ENCODE measurements at places on chromosomes 5 and 9.
A peak's percentile ranks its signal among the peaks of the same experiment; 100 is the strongest.

DNA sequence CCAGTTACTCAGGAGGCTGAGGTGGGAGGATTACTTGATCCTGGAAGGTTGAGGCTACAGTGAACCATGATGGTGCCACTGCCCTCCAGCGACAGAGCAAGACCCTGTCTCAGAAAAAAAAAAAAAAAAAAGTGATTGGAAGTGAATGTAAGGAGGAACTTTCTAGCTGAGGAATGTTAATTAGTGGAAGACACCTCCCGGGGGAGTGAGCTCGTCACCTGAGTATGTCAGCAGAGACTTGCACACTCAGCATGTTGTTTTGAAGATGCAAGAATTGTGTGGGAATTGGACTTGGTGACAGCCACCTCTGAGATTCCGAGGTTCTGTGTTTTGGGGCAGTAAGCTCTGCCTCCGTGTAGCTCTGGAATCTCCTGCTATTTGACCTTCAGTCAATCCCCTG is 3.6 kb downstream of the SYNPO start:
- peak overlapping the region; percentile 88 for H3K27ac ChIP-seq
- peaks cover 12% of the 10 kb centered on the region for H3K36me3 ChIP-seq
- H3K4me3 ChIP-seq = peak overlapping the region; percentile 44
- H3K27me3 ChIP-seq = no peaks in the 10 kb centered on the region

DNA sequence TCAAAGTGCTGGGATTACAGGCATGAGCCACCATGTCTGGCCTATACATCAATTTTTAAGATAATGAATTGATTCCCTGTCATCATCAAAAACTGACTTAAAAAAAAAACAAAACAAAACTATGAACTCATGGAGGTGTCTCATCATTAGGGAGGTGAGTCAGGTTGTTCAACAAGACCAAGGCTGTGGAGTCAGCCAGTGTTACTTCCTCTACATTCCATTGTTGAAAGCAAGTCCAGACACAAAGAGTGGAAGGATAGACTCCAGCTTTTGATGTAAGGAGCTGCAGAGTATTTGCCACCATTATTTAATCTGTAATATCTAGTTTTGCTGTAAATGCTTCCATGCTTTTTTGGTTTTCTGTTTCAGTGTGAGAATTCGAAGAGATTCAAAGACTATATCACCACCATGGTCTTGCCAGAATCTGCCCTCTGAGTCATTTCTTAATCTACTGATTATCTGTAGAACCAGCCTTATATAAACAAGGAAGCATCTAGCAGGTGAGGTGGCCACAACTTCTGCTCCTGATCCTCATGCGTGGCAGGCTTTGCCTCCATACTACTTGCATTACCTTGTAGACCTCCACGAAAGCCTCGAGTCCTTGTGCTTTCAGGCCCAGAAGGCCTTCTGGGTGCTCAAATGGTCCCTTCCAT is 156.1 kb downstream of the FGF1 start:
- peaks cover 6% of the 10 kb centered on the region for H3K36me3 ChIP-seq
- H3K4me3 ChIP-seq = no peak overlapping the region
- DNase-seq = no peak
- peak overlapping the region; percentile 64 for H3K27ac ChIP-seq

DNA sequence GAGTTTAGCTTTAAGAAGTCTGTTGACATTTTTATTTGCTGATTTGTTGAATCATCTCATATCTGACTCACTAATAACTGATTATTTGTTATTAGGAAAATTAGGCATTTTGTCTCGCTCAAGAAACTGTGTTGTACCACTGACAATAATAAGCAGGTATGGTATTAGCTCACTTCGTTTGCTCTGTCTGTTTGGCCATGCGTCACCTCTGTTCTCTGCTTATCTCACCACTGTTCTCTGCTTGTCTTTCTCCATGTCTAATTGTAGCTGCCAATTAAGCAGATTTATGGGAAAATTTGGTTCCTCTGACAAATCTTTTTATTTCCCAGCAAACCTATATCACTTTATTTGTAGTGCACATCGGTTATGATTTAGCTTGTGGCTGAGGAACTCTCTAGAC is 138.9 kb downstream of the WDR41 start:
- no peak overlapping the region for H3K27ac ChIP-seq
- DNase-seq = no peak
- no peak overlapping the region for H3K4me3 ChIP-seq
- H3K27me3 ChIP-seq = peaks cover 7% of the 10 kb centered on the region

GRCh38 chr5:77208507-77209163 is 1.8 kb upstream of the PDE8B start:
- no peaks in the 10 kb centered on the region for H3K36me3 ChIP-seq
- H3K27me3 ChIP-seq = peaks cover 69% of the 10 kb centered on the region
- peak overlapping the region; percentile 75 for H3K4me3 ChIP-seq
- H3K4me1 ChIP-seq = peaks cover 14% of the 10 kb centered on the region

GRCh38 chr9:31275419-31275818 is 1109.0 kb upstream of the ACO1 start:
- no peak for DNase-seq
- H3K36me3 ChIP-seq = no peaks in the 10 kb centered on the region
- peaks cover 7% of the 10 kb centered on the region for H3K4me1 ChIP-seq
- H3K27me3 ChIP-seq = peaks cover 66% of the 10 kb centered on the region

- no peaks in the 10 kb centered on the region for H3K27me3 ChIP-seq
- no peak for DNase-seq
- no peak overlapping the region for H3K27ac ChIP-seq
- H3K4me1 ChIP-seq = peaks cover 14% of the 10 kb centered on the region
- peak overlapping the region; percentile 77 for H3K4me3 ChIP-seq
- H3K36me3 ChIP-seq = no peaks in the 10 kb centered on the region
Observed at GRCh38 chr5:151222054-151222789, 1.7 kb downstream of the CCDC69 start.

GRCh38 chr9:135790850-135791249 is 88.9 kb downstream of the KCNT1 start:
- H3K36me3 ChIP-seq = no peaks in the 10 kb centered on the region
- H3K4me1 ChIP-seq = no peaks in the 10 kb centered on the region
- no peak for DNase-seq
- peaks cover 7% of the 10 kb centered on the region for H3K27me3 ChIP-seq
